NCI-H1930 (cell line): ENCODE measurements at places on chromosomes 11 and 22.

GRCh38 chr11:66546368-66546965 is at the start of gene ACTN3:
ACTN3 (plus strand) TSS chr11:66546903; CDS start chr11:66546938, 35 bp downstream.
- no peak for DNase-seq

DNA sequence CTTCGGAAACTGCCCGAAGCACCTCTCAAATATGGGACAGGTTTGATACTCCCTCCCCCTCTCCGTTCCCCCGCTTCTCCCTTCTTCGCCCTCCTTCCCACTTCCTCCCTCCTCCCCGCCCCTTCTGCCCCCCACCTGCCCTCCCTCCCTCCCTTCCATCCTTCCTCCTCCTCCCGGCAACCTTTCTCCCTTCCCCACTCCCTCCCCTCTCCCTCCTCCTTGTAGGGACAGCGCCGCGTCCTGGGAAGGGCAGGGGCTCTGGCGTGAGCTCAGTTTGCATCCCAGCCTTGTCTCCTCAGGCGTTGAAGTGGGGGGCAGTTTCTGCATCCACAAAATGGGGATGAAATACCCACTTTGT is 6.1 kb upstream of the NFAM1 start:
- DNase-seq = no peak

GRCh38 chr11:29676993-29677392 is 339.8 kb downstream of the KCNA4 start:
- no peak for DNase-seq

GRCh38 chr22:36237462-36238372 is 1.6 kb downstream of the APOL2 start:
- DNase-seq = no peak

GRCh38 chr11:61552108-61552635 is 28.7 kb downstream of the SYT7 start:
- DNase-seq = no peak

DNA sequence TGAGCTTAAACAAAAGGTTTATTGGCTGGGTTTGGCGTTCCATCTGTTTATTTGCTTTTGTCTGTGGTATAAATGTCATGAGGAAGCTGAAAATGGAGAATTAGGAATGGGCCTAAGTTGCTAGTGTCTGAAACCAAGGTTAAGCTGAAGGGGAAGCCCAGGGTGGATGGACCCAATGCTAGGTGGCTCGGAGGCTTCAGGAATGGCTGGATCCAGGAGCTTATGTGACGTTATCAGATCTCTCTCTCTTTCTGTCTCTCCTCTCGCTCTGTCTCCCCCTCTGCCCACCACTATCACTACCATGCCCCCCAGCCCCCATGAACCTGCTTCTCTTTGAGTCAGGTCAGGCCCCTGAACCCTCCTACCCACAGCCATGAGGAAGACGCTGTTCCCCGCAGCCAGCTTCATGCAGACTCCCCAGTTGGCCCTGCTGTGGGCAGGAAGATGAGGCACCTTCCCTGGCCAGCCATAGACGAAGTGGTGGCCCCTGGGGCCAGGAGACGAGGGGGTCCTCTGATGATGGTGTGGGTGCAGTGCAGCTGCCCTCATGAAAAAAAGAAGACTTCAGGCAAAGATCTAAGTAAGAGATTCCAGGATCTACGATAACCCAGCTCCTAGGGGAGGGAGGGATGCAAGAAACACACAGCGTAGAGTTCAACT is 101.5 kb downstream of the BRD1 start:
- no peak for DNase-seq

- no peak for DNase-seq
These were observed 70.2 kb upstream of the EED start for GRCh38 chr11:86174101-86175046.

GRCh38 chr11:85810521-85810870 is 445 bp downstream of the SYTL2 start:
- no peak for DNase-seq

DNA sequence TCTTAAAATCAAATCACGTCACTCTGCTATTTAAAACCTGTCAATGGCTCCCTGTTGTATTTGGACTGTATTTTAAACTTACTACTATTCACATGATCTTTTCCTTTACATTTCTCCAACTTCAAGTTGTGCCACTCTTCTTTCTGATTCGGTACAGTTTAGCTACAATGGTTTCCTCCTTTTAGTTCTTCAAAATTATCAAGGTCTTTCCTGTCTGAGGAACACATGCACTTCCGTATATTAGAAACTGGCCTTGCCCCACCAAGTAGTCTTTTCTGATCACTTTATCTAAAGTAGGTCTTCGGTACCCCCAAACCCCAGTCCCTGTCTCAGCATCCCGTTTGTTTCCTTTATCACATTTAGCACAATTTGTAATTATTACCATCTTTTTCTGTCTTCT is 81.8 kb downstream of the MTMR3 start:
- DNase-seq = no peak
